DMS 273 treated with DMSO at 0.1 percent for 48 hours (cell line): ENCODE measurements at places on chromosomes 7 and 10.

DNA sequence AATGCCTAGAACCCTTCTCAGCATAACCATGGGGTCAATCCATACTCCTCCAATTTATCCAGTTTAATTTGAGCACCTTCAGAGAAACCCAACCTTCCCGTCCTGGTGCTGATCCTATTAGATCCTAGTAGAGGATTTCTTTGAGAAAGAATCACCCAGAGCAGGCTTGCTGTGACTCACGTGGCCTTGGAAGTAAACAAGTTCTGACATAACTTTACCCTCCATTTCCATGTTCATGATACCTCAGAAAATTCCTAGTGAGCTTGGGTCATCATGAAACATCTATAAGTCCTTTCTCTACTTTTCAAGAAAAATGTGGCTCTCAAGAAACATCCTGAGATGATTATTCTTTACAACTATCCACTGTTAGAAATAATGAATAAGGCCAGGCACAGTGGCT is 71.7 kb downstream of the PRLHR start:
- no peak for DNase-seq

DNA sequence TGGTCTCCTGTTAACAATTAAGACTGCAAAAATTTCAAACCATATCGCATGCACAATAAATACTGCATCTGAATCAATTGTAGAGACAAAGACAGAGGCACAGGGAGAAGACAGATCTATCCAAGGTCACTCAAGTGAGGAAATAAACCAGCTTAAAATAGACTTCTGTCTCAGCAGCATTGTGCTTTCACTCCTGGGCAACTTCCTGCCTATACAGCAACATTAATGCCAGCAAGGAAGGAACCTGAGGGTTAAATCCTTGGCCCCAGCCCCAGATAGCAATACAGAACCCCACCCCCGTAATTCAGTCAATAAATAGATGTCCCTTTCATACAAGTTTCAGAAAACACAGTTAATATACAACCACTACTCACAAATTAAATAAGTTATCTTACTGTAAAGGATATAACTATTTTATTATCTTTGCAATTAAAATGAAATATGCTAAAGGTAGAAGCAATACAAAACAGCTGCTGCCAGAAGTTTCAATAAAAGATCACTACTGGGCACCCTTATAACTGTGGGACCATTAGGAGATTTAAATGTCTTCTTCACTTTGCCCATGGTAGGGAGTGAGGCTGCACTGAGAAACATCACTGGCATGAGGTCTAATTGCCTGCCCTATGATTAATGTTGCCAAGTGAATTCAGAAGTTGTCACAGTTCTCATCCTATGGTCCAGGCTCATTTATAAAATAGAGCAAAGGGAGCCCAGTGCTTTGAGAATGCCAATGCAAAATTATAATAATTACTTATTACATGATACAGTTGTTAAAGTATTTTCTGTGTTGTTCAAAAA is 49.4 kb downstream of the CAV1 start:
- DNase-seq, result no peak

DNA sequence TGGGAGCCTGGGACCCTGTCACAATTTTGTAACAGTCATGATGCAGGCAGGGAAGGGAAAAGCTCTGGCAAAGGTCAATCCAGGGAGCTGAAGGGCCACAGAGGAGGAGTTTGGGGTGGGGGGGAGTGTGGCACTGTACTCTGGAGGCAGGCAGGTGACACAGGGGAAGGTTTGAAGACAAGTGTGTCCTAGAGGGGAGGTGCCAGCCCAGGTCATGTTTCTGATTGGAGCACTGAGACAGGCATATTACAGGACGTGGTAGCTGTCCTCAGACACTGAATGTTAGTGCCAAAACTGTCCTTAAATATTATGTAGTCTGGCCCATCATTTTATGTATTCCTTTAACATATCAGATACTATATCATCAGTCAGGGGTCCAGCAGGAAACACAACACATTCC is 75.6 kb upstream of the LRRC4 start:
- DNase-seq, result no peak

DNA sequence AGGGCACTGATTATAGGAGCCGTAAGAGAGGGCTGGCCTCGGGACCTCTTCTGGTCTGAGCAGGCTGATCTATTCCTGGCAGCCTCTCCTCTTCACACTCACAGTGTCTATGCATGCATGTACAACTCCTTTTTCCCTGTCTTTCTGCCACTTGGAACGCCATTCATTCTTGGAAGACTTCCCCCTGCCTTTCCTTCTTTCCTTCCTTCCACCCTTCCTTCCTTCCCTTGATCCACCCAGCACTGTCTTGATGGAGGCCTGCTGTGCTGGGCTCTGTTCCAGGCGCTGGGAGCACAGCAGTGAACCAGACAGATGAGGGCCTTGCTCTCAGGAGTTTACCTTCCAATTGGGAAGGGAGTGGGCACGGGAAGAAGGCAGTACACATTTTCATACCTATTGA is 114.8 kb downstream of the SH3PXD2A start:
- no peak for DNase-seq

DNA sequence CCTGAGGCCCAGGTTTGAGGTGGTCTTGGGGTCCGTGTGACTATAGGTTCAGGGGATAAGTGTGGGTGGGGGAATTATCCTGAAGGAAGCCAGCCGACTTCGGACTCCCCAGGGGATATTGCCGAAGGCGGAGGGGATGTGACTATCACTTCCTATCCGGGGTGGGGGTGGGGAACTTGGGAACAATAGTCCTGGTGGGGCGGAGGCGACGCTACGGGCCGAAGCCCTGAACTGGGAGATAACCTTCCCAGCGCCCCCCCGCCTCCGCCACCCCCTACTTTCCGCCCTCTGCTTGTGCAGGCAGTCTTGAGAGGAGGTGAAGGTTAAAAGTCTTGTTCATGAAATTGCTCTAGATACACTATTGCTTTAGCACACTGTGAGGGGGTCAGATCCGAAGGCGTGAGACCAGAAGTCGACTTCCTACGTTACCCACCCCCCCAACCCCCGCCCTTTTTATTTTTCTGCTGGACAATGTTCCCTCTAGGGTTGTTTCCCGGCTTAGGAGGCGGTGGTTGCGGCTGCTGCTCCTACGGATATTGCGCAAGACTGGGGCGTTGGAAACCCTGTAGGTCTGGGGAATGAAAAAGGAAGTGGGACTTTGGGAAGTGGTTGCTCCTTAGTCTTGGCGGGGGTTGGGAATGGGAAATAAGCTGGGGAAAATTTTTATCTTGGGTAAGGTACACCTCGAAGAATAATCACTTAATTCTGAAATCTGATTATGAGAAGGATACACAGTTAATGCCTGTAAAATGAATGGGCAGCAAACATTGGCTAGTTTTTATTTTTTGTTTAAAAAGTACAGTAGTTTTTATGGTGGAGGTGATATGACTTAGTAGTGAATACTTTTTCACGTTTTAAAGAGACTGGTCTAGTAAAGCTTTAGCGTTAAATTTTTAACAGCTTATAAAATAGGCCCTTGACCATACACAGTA is 1.5 kb downstream of the PTPN12 start:
- DNase-seq, result peak; percentile 52

DNA sequence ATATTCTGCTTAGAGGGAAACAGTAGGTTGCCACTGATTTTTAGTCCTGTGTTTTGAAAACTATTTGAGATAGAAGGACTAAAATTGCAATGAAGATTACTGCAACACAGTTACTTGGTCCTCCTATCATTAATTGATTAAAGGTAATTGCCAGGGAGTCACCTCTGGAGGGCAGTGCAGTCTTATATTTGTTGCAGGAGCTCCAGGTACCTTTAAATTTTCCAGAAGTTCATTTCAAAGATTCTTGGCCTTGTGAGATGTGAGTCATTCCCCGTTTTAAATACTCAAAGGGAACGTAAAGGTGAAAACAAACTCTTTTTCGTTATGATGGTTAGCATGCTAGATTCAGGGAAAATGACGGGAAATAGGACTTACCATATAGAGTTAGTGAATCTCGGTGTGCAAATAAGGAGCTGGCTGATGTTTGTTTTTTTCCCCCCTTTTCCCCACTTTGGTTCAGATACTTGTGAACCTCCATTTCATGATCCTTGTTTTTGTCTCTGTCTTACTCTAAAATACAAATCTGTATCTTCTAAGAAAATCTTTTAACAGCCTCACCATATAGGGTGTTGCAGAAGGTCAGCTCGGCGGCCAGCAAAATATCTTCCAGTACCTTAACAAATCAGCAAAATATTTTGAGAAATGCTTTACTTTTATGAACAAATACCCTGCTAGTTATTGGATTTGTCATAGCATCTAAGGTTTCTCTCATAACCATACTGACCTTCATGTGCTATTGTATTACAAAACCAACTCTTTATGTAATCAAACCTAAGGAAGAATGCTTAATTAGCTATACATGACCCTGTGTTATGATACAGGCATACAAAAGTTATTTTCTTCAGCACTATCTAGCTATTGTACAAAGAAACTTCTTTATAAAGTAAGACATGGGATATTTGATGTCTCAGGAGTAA is 143.0 kb upstream of the HDAC9 start:
- peak; percentile 53 for DNase-seq
